ENCODE measurements at places on chromosomes 1 and 21.

- DNase-seq, result peak; percentile 18
Measured at GRCh38 chr1:160342526-160342925, 524 bp downstream of the COPA start.

- DNase-seq, result no peak
Measured at GRCh38 chr1:237861944-237862343, 28.8 kb downstream of the ZP4 start.

DNA sequence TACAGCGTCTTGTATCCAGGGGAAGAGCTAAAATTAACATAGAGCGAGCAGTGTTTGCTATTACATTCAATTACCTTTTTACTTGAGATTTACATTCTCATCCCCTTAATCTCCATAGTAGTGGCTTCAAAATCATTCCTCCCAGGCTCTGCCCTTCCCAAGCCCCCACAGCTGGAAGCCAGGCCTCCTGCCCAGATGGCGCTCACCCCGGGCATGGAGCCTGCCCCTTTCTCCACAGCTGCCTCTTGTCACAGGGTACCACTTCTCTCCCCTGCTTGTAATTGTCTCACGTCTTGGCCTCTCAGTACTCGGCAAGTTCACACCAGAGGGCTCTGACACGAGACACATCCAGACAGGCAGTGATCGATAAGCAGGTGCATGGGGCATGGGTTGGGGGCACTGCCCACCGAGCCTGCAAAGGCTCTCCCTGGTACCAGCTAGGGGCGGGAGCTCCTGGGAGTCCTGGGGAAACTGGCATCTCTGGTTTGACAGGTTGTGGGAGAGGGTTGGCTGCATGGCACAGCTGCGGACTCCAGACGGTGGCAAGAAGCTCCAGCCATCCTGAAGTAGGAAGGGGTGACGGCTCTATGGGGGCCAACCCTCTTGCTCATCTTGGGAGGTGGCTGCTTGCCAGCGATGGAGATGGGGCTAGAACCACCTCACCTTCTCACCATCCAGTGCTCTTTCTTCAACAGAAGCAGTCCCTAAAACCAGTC, 20.1 kb downstream of the CASZ1 start:
- DNase-seq, result no peak

GRCh38 chr1:196029410-196029809, 578.8 kb downstream of the KCNT2 start:
- no peak for DNase-seq

- DNase-seq, result no peak
Measured at GRCh38 chr1:30868833-30869435, 39.6 kb downstream of the SDC3 start.

DNA sequence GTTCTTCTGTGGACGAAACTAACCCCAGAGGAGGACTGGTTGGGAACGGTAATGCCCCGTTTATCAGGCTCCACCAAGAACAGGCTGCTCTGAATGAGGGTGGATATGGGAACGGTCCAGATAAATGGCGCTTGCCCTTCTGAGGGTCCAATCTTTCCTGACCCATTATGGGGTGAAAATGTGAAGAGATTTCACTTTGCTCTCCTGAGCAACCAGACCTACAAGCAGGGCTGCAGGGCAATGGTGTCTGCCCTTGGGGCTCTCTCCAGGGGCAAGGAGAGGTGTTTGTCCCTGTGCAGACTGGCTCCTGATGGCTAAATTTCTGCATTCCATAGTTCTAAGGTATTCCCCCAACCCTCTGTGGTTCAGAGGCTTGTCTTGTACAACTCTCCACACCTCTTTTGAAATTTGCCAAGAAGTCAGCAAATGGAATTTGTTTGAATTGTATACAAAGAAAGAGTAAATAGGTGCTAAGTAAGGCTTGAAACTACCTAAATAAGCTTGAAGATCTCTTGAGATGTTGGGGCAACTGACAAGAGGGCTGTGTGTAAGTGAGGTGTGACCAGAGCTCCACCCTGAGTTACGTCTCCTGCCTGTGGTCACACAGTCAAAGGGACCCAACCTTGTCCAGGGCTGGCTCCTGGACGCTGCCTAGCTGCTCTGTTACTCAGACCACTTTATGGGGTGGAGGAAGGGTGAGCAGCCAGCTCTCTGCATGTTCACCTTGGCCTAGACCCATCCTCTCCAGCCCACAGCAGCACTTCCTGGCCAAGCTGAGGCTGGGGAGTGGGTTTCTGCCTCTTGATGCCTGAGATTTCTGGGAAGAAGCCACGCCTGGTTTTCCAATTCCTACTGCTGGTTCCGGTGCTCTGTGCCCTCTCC, 24.8 kb downstream of the SLC2A1 start:
- no peak for DNase-seq

DNA sequence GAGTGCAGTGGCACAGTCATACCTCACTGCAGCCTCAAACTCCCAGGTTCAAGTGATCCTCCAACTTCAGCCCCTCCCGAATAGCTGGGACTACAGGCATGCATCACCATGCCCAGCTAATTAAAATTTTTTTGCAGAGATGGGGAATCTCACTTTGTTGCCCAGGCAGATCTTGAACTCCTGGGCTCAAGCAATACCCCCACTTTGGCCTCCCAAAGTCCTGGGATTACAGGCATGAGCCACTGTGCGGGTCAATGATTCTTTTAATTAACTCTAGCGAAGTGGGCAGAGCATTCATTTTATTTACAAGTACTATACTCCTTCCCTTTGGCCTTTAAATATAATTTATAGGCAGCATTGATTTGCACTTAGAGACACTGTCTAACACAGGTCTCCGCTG, 2.5 kb upstream of the OTUD3 start:
- no peak for DNase-seq

DNA sequence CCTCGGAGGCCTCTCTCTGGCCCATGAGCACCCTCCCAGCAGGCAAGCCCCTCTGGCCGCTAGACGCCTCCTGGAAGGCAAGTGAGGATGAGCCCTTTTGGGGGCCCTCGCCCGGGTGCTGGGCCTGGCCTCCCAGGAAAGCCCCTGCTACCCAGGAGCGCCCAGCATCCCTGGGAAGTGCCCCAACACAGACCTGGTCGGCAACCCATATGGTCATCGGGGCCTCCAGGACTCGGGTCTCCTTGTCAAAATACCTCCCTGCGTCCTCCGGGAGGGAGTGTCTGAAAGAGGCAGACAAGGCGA, 21.0 kb upstream of the TMEM52 start:
- DNase-seq, result no peak

GRCh38 chr1:201016943-201017827, 6.3 kb downstream of the KIF21B start:
- no peak for DNase-seq

DNA sequence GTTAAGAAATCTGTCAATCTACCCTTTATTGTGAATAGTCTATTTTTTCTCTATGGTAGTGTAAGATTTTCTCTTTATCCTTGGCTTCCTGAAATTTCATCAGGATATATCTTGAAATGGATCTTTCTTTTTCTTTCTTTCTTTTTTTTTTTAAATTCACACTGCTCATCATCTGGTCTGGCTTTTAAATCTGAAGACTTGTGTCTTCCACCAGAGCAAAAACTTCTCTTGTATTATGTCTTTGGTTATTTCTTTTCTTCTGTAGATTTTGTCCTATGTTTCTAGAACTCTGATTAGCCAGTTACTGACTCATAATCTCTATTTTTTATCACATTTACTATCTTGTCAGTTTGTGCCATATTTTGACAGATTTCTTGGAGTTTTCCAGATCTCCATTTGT, 133.8 kb upstream of the LMO4 start:
- no peak for DNase-seq

GRCh38 chr21:38806153-38806941, 618 bp downstream of the ETS2 start:
- DNase-seq, result no peak

- no peak for DNase-seq
Measured at GRCh38 chr1:220770245-220770913, 16.3 kb upstream of the MTARC1 start.

GRCh38 chr1:202858331-202858730, 30.6 kb downstream of the RABIF start:
- DNase-seq, result peak; percentile 4

- DNase-seq, result no peak
Measured at GRCh38 chr21:33388188-33388587, 15.0 kb upstream of the IFNGR2 start.

DNA sequence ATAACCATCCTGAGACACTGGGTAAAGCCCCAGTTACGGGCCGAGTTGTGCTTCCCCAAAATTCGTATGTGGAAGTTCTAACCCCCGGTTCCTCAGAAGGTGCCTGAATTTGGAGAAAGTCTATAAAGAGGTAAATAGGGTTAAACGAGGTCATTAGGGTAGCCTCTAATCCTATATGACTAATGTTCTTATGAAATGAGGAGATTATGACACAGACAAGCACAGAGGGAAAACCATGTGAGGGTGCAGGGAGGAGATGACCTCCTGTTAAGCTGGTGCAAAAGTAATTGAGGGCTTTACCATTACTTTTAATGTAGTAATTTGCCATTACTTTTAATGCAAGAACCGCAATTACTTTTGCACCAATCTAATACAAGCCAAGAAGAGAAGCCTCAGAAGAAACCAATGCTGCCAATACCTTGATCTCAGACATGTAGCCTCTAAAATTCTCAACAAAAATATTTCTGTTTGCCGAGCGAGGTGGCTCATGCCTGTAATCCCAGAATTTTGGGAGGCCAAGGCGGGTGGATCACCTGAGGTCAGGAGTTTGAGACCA, 260.8 kb downstream of the GPATCH2 start:
- DNase-seq, result no peak

- DNase-seq, result no peak
Measured at GRCh38 chr21:34282223-34282622, 81.6 kb upstream of the KCNE2 start.

GRCh38 chr1:27203946-27204345, 30.5 kb upstream of the WDTC1 start:
- no peak for DNase-seq

DNA sequence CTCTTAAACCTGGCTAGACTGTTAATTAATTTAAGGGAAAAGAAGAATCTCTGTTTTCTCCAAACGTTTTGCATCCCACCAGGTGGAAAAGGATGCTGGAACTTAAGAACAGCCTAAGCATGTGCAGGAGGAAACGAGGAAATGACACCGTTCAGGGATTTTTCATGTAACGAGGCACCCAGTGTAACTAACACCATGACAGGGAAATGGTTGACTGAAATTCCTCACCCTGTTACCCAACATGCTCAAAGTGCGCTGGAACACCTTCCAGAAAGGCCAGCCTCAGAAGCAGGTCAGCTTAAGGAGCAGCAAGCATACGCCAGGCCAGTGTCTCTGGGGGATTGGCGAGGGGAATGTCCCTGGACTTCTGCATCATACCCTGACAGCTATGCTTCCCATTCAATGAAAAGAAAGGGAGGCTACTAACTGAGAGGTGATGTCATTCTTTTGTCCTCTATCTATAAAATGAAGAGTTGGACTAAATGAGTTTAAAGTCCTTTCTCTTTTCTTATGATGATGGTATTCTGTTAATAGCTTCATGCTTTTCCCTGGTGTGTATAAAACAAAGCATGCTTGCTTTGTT, 21.6 kb downstream of the TNN start:
- no peak for DNase-seq

- DNase-seq, result no peak
Measured at GRCh38 chr1:154352245-154352580, 26.9 kb downstream of the ATP8B2 start.

- DNase-seq, result no peak
Measured at GRCh38 chr1:14955402-14955801, 198.1 kb upstream of the TMEM51 start.

DNA sequence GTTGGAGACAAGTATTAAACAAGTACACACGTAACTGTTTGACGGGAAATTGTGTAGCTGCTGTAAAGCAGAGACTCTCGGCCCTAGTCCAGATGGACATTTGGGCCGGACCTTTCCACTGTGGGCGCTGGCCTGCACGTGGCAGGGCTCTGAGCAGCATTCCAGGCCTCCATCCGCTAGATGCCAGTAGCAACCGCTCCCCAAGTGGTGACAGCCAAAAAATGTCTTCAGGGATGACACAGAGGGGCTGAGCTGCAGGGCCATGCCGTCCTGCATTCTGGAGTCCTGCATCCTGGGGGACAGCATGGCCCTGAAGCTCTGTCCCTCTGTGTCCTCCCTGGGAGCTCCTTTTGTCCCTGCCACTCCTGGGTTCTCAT, 24.8 kb downstream of the A3GALT2 start:
- no peak for DNase-seq

DNA sequence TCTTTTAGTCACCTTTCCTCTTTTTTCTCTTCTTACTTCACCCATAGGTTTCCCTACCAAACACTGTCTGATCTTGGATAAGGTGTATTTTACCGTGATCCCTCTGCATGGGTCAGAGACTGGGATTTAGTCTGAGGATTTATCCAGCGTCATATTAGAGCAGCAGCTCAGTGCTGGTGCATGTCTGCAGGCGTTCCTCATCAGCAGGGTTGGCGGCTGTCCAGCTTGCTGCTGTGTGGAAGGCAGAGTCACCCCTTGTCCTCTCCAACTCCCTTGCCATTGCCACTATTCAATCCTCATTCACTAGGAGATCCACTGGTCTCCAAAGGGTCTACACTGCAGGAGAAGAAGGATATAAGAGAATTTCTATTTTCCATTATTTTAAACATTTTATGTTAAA, 7.3 kb upstream of the FAM78B start:
- DNase-seq, result no peak

- DNase-seq, result no peak
Measured at GRCh38 chr1:156958247-156958714, 37.8 kb downstream of the LRRC71 start.

DNA sequence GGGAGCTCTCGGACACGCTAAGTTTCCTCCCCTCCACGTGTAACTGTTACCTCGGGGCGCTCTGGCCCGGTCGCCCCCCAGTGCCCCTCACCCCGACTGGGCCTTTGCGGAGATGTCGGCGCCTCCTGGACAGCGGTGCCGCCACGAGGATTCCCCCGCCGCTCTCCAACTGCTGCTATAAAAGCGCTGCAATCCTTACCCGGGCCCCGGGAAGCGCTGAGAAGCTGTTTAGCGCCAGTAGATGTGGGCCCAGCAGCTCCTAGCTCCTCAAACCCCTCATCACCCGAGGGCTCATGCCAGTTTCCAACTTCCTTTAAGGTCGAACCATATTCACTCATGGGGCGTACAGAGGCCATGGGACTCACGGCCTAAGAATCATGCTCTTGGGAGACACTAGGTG, 361 bp upstream of the LMX1A start:
- DNase-seq, result no peak

- DNase-seq, result peak; percentile 43
Measured at GRCh38 chr1:45205011-45205909, 1.1 kb downstream of the ZSWIM5 start.

GRCh38 chr1:98325646-98326440, 335.7 kb upstream of the SNX7 start:
- peak; percentile 94 for DNase-seq

GRCh38 chr1:238568735-238569134, 678.0 kb upstream of the ZP4 start:
- no peak for DNase-seq

GRCh38 chr1:105779727-105780126, 1276.7 kb upstream of the PRMT6 start:
- no peak for DNase-seq

Data from astrocyte of the spinal cord (primary cell).